ENCODE measurements at places on chromosomes 7 and 10.

- peak; percentile 47 for DNase-seq
Observed at GRCh38 chr10:8315619-8316021, 261.1 kb downstream of the GATA3 start.

GRCh38 chr10:5547931-5548660 is 23.3 kb downstream of the CALML3 start:
- DNase-seq = no peak

DNA sequence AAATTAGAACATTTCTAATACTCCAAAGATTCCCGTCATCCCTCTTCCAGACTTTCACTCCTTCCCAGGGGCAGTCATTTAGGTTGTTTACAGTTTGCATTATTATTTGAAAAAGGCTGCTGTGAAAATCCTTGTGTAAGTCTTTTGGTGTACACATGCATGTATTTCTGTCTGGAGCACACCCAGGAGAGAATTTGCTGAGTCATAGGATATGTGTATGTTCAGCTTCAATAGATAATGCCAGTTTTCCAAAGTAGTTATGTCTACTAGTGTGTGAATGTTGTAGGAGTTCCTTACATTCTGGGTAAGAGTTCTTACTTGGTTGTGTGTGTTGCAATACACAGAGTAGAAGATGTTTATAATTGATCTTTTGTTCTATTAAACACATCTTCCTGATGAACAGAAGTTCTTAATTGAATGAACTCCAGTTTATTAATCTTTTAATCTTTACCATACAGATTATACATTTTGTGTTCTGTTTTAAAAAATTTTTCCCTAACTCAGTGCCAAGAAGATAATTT is 25.3 kb downstream of the CROT start:
- no peak for DNase-seq

GRCh38 chr7:94276795-94277194 is 117.9 kb upstream of the COL1A2 start:
- DNase-seq = no peak

- DNase-seq = no peak
Observed at GRCh38 chr10:43203448-43204041, 63.3 kb downstream of the RASGEF1A start.

- no peak for DNase-seq
Observed at GRCh38 chr7:132430861-132431822, 145.1 kb downstream of the PLXNA4 start.

- DNase-seq = no peak
Observed at GRCh38 chr10:374354-374753, 239.1 kb downstream of the ZMYND11 start.

DNA sequence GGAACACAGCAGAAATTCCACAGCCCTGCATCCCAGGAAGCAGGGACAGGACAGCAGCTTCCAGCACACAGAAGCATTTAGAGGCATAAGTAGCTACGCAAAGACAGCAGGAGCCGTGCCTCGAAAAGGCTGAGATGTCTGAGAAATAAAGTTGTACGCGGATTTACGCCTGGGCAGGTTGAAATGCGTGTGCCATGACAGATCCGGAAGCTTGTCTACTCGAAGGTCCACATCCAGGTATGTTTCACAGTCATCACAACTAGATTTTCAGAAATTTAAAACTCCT is 26.1 kb downstream of the DIP2C start:
- DNase-seq = no peak
